ENCODE measurements at places on chromosomes 4 and X. TPM values are rescaled to one million over a fixed set of nuclear protein-coding genes. Genes with fewer than 3 reads are reported as not detected.

DMD gene
- 10.9 TPM for total RNA-seq

JAKMIP1 gene
- total RNA-seq, result not detected

GPRASP3 gene
- total RNA-seq, result 0.62 TPM

C1QTNF7 gene
- total RNA-seq, result not detected

RASGEF1B gene
- total RNA-seq, result 0.53 TPM

AASDH gene
- total RNA-seq, result 10.0 TPM

IRF2 gene
- 26.0 TPM for total RNA-seq

MAGEB3 gene
- total RNA-seq, result not detected

SNCA gene
- 59.9 TPM for total RNA-seq

GYPA gene
- total RNA-seq, result not detected

PITX2 gene
- not detected for total RNA-seq

RTL5 gene
- total RNA-seq, result not detected

NEXMIF gene
- not detected for total RNA-seq

USP46 gene
- total RNA-seq, result 7.3 TPM

HDAC6 gene
- 29.4 TPM for total RNA-seq

PLAC8 gene
- 0.15 TPM for total RNA-seq

HS3ST1 gene
- 0.94 TPM for total RNA-seq

WDR1 gene
- 209 TPM for total RNA-seq

DAPP1 gene
- 18.2 TPM for total RNA-seq

DIPK2B gene
- total RNA-seq, result not detected

RTL9 gene
- 0.08 TPM for total RNA-seq

KDM6A gene
- total RNA-seq, result 7.5 TPM

RASSF6 gene
- total RNA-seq, result 7.5 TPM

SH3BGRL gene
- 65.4 TPM for total RNA-seq

ESX1 gene
- 0.15 TPM for total RNA-seq

TMPRSS11B gene
- not detected for total RNA-seq

MAOA gene
- total RNA-seq, result 18.8 TPM

GNRHR gene
- total RNA-seq, result not detected

RAB9B gene
- 0.23 TPM for total RNA-seq
